Stimulated activated CD4-positive, alpha-beta T cell treated with anti-CD3 and anti-CD28 coated beads, Interleukin-4, amount 100 ng/mL, for 4 hours (primary cell): ENCODE measurements at places on chromosomes 11 and 22.
A peak's percentile ranks its signal among the peaks of the same experiment; 100 is the strongest.

DNA sequence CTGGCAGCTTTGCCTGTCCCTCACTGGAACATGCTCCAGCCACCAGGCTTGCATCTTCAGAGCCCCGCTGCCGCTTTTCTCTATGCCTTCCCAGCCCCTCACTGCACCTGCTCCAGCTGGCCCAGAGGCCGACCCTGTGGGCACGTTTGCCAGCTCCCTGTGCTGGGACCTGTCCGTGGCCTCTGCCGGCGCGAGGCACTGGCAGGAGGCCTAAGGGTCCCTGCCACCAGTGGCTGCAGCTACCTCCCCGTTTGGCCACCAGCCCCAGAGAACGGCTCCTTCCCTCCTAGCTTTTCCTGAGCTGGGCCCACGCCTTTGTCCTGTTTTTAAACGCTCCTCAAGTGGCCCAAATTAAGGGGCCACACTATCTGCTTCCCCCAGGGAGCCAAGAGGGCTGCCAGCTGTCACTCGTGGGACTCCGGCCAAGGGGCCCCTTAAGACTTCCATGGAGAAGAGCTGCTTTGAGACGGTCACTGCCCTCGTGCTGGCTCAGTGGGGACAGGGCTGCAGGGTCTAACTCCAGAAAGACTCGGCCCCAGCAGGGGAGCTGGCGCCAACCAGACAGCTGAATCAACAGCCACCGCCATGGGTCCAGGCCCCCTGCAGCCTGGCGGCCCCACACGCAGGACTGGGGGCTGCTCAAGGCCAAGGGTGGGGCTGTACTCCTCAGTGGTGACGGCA lies 24.6 kb upstream of the WNT7B start:
- DNase-seq: no peak

DNA sequence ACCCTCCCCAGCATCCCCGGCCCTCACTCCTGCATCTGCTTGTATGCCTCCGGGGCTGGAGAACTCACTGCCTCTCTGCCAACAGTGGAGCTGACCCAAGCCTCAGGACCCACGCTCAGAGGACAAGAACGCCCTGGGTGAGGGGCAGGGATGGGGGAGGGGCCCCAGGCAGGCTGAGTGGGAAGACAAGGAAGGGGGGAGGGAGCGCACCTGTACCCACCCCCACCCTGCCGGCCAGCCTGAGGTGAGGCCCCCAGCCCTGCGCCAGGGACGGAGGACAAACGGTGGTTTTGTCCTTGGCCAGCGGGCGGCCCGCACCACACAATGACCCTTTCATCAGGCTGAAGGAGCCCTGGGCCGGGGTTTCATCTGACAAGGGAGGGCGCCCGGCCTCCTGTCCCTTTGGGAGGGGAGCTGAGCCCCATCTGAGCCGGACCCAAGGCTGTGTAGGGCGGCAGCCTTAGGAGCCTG lies 10.0 kb downstream of the WNT7B start:
- DNase-seq: no peak

- DNase-seq: no peak
These were observed 281.8 kb downstream of the ETS1 start for GRCh38 chr11:128305588-128305987.

DNA sequence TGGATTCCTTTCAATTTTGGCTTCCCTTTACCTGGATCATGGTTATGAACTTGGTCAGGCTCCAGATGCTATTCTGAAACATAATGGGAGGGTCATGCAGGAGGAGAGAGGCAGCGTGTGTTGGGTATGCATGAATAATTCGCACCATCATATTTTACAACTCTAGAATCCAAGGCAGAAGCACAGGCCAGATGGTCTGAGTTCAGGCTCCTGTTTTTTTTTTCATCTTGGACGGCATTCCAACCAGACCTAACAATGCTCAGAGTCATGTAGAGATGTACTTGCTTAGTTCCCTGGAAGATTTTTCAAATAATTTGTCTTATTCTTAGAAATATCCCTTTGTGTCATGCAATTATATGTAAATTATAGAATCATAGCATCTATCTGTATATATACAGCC lies 393.5 kb downstream of the JRKL start:
- no peak for DNase-seq

DNA sequence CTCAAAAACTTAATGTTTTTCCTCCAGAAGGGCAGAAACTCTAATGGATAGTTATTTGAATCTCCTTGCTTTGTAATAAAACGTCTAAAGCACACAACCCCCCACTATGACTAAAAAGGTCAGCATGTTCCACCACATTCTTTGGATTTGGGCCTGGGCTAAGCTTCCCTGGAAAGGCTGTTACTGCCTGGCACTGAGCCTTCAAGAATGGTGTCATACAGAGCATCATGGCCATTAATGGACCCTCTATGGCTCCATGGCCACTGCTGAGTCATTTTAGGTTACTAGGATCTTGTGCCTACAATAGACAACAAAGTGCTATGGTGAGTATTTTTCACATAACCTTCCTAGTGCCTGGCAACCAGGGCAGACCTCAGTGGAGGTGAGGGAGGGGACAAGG lies 242.6 kb upstream of the FAT3 start:
- DNase-seq: no peak

GRCh38 chr11:45899448-45900174 lies 7.5 kb downstream of the FREY1 start:
- DNase-seq: peak; percentile 52

DNA sequence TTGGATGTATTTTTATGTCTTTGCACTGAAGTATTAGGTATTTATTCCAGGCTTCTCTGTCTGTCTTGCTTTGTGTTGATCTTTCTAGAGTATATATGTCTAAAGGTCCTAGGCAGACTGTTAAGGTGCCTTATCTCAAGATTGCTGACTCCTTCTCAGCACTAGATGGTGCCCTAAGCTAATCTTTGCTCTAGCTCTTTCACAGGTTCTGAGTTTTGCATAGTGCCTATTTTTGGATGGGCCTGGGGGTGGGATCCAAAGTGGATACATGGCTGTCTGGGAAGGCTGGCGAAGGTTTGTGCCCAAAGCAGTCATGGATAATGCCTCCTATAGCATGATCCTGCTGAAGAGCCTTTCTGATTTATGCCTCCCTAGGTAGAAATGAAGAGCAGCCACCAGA lies 154.9 kb downstream of the TRPC6 start:
- DNase-seq: no peak
